ENCODE measurements at places on chromosomes 6 and 20. TPM values are rescaled to one million over a fixed set of nuclear protein-coding genes. Genes with fewer than 3 reads are reported as not detected.
A peak's percentile ranks its signal among the peaks of the same experiment; 100 is the strongest.

The PNPLA1 gene
- not detected for total RNA-seq

The TPBG gene
- 10.9 TPM for total RNA-seq

DNA sequence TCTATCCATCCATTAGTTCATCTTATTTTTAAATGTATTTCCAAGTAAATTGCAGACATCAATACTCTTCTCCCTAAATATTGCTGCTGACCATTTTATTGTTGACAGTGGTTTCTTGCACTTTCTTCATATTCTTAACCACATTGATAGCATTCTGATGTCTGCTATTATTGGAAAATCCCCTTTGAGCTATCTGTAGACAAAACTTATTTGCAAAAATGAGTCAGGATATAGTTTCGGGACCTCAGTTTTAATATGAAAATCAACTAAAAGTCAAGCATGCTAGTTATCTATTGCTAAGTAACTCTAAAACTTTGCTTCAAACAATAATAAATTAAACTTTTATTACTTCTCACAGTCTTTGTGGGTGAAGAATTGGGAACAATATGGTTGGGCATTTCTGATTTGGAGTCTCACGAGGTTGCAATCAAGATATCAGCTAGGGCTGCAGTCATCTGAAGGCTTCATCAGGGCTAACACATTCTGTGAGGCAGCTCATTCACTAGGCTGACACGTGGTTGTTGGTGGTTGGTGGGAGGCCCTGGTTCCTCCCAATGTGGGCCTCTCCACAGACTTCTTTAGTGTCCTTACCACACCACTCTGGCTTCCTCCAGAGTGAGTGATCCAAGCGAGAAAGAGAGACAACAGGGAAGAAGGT lies 32.7 kb downstream of the CD109 start:
- H3K36me3 ChIP-seq = no peaks in the 10 kb centered on the region
- no peak for DNase-seq
- H3K27me3 ChIP-seq = no peaks in the 10 kb centered on the region
- no peaks in the 10 kb centered on the region for H3K4me1 ChIP-seq

- H3K27me3 ChIP-seq = no peaks in the 10 kb centered on the region
- no peak within 1 kb of the TSS for H3K4me3 ChIP-seq
- peak; percentile 65 for DNase-seq
- H3K4me1 ChIP-seq = peaks cover 8% of the 10 kb centered on the region
- peak within 1 kb of the TSS; percentile 43 for H3K27ac ChIP-seq
Measured at GRCh38 chr6:127459231-127459641, at the start of gene KIAA0408. Gene KIAA0408, minus strand, starts transcription at chr6:127459389. Its CDS starts 5,408 bp downstream, at chr6:127453981.
